ENCODE measurements at places on chromosomes 3 and 15.

GRCh38 chr3:123758081-123758564 lies 126.0 kb downstream of the MYLK start:
- DNase-seq = no peak

DNA sequence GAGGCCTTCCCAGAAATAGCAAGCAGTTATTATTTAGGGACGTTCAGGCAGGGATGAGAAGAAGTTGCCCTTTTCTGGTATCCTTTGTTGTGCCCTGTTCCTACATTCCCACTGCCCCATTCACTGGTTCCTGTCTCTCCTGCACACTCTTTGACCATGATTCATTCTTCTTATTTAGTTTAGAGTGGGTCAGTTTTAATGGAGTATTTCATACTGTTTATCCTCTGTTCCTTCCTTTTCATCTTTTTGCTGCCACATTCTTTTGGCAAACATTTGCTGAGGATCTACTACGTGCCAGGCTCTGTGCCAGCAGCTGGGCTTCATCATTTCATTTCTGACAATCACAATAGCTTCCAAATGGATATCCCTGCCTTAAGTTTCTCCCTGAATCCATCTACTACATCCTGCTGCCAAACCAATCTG lies 11.8 kb upstream of the EID1 start:
- no peak for DNase-seq

GRCh38 chr3:19540464-19540863 lies 392.2 kb downstream of the KCNH8 start:
- DNase-seq = no peak

- DNase-seq = no peak
Observed at GRCh38 chr3:97901313-97902248, 70.7 kb downstream of the RIOX2 start.

DNA sequence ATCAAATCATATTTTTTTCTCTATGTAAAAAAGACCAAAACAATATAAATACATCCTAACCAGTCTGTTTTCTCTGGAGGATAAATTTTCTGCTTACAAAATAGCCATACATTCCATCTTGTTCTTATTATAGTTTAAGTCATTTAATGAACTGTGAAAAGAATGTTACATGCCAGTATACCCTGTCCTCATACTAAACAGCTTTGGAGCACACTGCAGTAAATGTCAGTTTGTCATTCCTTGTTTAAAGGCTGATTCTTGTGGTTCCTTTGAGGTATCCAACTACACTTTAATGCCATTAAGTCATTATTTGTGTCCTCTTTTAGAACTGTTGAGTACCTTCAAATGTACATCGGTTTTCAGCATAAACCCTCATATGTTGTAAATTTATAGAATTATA lies 52.7 kb upstream of the DCBLD2 start:
- no peak for DNase-seq

GRCh38 chr15:33618350-33618749 lies 307.6 kb downstream of the RYR3 start:
- no peak for DNase-seq

- no peak for DNase-seq
Observed at GRCh38 chr15:96331144-96331944, 844 bp downstream of the NR2F2 start.
